ENCODE measurements at places on chromosomes 16 and 17.

DNA sequence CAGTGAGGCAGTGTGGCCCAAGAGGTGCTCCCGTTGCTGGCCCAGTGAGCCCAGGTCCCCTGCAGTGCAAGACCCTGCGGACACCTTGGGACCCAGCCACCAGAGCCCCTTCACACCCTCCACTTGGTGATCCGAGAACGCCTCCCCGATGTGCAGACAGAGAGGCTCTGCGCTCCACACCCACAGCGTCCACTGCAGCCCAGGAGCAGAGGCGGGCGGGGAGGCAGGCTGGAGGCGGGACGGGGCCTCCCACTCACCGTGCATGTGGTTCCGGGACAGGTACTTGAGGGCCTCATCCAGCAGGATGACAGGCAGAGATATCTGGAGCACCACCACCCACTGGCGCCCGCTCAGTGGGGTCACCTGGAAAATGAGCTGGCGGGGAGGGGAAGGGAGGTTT lies 12.1 kb upstream of the P2RX1 start:
- DNase-seq, result no peak

GRCh38 chr17:12729086-12729485 lies 60.2 kb upstream of the ARHGAP44 start:
- DNase-seq, result no peak

DNA sequence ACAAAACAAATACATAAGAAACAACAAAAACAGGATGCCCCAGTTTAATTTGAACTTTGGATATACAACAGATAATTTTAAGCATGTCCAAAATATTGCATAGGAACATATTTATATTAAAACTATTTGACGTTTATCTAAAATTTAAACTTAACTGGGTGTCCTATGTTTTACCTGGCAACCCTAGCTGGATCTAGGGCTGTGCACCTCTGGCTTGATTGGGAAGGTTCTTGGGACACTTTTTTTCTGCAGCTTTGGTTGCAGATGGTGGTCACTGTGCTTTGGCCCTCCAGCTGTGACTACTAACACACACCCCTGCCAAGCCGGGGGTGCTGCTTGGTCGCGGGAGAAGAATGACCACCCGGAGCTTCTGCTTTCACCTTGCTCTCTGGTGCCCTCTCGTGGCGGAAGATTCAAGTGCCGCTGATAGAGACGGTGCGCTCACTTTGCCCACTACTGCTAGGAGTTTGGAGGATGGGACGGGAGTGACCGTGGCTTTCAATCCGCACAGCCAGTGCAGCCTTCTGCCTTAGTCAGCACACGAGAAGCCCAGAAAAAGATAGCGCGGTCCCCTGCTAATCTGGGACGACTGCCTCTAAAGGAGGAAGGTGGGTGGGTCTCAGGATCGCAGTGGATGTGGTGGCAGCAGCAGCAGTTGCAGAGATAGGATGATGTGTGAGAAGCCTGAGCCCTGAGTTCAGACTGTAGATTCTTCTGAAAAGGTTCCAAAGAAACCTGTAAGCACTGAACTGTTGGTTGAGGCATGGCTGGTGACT lies 6.7 kb downstream of the SPACA3 start:
- DNase-seq, result peak; percentile 11

DNA sequence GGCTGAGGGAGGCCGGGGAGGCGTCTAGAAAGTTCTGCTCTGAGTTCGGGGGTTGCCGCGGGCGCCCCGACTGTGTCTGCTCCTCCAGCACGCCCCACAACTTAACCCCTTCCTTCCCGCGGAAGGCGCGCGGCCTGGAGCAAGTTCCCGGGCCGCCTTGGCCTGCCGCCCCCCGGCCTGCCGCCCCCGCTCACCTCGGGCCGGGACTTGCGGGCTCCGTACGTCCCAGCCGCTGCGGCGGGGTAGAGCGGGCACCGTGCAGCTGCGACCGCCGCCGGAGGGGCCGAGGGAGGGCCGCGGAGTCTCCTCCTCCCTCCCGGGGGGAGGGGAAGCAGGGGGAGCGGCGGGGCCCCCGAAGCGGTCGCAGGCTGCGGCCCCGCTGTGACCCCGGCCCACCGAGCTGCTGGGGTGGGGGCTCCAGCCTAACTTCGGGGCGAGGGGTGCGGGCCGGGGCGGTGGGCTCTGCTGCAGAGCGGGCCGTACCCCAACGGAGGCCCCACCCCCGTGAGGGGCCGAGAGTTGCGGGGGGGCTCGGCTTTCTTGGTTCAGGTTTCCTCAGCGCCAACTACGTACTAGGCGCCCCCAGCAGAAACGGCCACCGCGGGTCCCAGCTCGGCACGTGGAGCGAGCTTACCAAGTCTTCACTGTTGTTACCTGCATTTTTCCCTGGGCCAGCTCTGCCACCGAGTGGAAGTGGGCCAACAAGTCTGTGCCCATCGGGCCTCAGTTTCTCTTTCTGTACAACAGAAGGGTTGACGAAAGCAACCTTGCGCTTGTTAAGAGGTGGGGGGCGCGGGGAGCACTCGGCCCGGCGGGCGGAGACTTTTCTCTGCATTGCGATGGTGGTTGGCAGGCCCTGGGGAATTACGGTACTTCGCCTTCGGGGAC lies at the start of gene CCDC102A:
CCDC102A (minus strand) TSS at position 266 of the 888 bp plus-strand sequence. CDS start 7,394 bp downstream, outside the sequence.
- DNase-seq, result no peak

DNA sequence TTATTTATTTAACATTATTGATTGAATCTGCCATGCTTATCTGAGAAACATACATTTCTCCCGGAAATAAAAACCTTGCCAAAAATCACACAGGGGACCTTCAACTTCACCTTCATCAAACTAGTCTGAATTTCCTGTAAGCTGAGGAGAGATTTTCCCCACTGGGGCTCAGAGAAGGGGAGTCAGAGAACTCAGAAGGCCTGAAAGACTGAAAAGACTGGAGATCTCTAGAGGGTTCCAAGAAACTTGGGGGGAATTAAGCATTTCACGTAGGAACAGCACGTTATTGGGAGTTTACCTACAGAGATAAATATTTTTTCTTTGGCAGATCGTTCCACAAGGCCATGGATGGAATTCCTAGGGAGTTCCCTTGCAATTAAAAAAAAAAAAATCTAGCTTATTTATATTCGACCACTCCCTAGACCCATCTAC lies 528 bp upstream of the NOL11 start:
- DNase-seq, result no peak

DNA sequence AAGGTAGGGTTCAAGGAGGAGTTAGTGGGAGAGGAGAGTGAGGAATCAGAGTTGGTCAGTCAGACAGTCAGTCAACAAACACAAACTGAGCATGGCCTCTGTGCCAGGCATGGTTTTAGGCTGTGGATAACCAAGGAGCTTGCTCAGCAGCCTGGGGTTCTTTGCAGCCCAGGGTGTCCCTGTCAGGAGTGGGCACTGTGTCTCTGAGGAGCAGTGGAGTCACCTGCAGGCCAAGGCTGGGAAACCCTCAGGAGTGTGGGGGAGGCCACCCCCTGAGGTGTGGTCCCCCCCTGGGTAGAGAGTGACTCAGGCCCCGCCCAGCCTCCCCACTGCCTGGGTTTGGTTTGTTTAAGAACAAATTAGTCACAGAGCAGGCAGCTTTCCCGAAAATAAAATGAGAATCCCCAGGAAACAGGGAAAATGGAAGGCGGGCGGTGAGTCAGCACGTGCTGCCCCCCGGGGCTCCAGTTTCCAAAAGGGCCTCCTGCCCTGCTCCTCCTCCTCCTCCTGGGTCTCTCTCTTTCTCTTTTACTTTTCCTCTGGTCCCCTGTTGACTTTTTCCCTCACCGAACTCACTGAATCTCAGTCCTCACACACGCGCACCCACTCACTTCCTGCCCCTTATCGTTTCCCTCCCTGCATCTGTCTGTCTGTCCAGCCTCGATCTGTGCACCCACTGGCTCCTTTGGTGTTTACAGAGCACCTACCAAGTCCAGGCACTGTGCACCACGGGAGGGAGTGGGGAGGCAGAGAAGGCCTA lies 44.3 kb downstream of the SOCS3 start:
- DNase-seq, result peak; percentile 20

DNA sequence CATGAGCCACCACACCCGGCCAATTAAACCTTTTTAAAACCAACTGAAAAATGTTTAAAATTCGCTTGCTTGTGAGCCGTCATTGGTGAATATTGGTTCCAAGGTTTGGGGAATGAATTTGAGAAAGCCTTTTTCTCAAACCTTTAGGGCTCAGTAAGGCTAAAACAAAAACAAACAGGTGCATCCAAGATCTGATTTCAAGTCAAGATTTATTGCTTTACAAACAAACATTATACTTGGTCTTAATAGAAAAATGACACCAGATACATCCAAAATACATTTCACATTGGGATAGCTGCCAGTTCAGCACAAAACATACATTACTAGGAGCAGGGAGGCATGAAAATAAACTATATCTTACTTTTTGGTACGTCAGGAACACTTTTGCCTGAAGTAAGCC lies 5.4 kb downstream of the C17orf58 start:
- no peak for DNase-seq

GRCh38 chr17:31549121-31549524 lies 157.6 kb downstream of the RAB11FIP4 start:
- DNase-seq, result no peak

DNA sequence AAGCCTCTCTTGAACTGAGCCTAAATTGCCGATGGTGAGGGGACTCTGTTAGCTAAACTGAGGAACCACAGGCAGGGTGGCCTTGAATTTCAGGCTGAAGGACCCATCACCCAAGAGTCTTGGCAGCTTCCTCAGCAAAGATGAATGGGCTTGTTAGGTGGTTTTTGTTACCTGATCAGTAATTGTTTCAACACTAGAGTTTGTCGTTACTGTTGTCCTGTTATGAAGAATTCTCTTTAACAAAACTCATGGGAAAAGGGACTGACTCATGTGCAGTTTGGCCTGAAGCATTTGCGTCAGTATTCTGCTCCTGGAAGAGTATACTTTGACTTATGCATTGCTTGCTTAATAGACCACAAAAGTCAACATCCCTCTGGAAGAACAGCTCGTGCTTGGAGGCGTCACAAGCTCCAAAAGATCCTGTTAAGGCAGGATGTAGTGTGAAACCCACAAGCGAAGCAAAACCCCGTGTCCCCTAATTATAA lies 206.0 kb downstream of the IRX3 start:
- DNase-seq, result no peak

GRCh38 chr16:82535262-82535661 lies 91.5 kb upstream of the CDH13 start:
- DNase-seq, result no peak

DNA sequence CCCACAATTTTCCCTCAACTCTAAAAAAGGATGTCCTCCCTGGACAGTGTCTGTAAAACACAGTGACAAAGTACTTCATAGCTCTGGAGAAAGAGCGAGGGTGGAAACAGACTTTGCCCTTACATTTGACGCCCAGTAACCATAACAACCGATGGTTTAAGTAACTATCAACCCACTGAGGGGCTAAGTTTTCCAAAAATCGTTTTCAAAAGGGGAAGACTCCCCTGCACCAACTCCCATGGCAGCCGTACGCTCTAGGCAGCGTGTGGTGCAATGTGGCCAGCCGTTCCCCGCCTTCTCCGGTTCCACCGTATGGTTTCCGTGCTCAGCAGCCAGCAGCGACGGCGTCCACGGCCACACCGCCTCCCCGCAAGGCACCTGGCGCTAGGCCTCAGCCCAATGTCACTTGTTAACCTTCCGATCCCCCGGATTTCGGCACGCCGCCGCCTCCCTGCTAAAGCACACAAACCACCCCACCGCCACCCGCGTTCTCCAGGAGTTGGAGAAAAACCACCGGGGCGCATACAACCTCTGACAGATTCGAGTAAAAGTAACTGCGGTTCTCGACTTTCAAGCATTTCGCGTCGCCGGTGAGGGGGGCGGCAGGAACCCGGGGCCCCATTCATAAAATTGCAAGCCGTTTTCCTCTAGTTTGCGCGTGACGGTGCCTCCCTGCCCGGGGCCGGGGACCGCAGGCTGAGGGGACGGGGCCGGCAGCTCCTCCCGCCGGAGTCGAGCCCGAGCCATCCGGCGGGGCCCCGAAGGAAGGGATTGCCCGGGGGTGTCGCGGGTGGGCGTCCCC lies 661 bp downstream of the TEX2 start:
- peak; percentile 30 for DNase-seq
